ELR (cell line): ENCODE measurements at places on chromosomes 4 and X.

DNA sequence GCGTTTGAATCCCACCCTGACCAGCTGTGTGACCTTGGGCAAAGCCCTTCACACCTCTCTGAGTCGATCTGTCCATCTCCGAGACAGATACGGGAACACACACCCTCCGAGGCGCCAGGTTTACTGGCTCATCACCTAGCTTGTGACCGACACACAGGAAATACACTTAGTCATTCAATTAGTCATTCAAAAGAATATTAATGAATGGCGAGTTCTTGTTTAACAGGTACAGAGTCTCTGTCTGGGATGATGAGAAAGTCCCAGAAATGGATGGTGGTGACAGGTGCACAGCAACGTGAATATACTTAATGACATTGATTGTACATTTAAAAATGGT, 80.6 kb downstream of the PPP2R2C start:
- DNase-seq = peak; percentile 15

DNA sequence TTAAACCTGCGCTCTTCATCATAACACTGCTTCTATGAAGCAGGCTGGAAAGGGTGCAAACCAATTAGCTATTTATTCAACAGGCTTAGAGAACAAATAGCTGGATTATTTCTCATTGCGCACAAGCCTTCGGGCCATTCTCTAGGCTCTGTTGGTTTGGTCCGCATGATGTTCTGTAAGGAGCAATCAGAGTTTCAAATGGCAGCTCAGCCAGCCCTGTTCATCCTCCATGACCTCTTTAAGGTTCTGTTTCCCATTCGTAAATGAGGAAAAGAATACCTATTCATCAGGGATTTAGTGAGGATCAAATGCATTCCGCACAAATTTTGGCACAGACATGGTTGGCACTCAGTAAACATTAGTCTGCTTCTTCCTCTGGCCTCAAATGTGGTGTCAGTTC, 15.5 kb upstream of the GPM6A start:
- no peak for DNase-seq

- peak; percentile 77 for DNase-seq
These were observed 5.4 kb downstream of the HTRA3 start for GRCh38 chr4:8274765-8275547.

DNA sequence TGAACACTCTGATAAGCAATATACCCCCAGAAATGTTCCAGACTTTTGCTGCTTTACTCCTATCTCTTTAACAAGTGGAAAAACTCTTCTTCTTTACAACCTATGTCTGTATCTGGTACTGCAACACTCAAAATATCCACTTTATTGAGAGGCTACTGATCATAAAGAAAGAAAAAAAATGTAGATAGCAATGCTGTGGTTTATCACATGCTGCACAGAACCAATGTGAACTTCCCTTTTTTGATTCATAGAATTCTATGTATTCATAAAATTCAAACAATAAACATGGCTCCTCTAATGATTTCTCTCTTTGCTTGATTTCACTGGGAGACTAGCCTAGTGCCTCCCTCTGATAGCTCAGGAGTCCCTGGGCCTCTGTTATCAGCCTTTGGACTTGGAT, 223.5 kb downstream of the ZNF674 start:
- DNase-seq = no peak

GRCh38 chr4:74402692-74403456, 37.9 kb downstream of the EREG start:
- no peak for DNase-seq
